ENCODE measurements at places on chromosomes 7 and 10.

DNA sequence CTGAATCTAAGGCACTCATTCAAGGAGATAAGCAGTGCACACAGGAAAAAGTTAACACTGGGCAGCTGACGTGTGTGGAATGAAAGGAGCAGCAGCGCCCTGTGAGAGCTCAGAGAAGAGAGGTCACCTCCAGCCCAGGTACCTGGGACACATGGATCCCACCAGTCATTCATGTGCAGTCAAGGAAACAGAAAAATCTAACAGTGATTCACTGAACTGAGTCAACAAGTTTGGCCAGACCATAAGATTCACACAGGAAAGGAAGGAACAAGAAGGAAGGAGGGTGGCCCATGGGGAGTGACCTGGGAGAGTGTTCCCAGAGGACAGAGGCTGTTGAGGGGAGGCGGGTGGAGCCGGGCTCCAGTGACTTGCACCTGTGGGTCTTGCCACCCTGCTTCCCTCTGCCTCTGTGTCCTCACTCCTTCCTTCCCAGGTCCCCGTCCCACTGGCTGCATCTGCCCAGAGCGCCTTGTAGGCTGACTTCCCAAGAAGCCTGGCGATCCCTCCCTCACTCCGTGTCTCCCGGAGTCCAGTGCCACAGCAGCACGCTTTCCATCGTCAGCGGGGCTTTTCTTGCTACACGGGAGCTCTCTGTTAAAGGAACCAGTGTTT lies 27.7 kb downstream of the RNF32 start:
- no peak for DNase-seq

DNA sequence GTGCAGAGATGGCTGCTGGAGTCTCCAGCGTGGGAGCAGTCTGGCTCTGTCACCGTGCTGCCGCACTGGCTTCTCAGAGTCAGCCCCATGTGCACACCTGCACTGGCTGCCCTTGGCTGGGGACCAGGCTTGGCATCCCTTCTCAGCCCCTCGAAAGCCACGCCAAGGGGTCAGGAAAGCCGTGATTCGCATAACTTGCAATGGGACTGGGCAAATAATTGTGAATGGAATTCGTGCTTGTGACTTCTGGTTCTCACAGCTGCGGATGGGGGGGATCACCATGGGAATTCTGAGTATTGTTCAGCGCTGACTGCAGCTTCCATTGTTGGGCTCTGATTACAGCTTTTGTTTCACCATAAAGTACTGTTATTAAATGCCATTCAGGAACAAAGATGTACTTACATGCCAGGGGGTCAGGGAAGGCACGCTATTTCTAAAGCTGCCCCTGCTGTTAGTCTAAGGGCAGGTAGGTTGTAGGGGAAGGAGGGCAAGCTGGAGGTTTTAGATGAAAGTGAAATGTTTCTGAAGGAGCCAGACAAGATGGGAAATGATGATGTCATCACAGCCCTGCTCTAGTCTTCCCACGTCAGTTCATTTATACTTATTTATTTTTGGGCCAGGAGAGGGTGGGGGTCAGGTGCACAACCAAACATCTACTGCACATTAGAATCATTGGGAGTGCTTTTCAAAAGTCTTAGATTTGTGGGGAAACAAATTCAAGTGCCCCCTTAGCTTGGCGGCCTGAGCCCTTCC lies 5.8 kb upstream of the PLEKHA1 start:
- no peak for DNase-seq

DNA sequence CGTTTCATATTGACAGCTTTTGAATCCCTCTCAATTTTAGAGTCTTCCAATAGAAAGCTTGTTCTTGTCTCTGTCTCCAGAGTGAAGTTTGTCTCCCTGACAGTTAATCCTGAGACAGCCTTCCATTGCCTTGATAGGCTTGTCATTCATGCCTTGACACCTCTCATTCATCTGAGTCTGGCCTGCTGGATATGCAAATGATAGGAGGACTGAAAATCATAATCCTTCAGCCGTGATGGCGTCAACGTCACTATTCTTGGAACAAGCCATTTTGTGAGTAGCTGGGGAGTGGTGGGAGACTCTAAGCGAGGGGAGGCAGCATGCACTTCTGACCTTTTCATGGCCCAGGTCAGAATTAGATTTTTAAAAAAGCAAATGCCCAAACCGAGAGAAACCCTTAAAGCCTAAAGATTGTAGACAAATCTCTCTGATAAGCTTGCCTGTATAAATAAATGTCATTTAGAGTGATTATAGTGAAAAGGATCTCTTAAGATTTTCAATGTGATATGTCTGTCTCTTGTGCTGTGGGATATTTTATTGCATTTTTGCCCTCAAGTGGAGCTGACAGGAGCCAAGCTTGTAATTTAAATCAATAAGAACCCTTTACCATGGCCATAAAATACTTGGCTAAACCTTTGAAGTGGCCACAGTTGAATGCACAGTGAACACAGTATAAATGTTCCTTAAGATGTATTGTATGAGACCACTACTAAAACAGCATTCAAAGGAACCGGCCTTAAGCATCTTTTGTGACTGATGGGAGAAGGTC lies 148.8 kb downstream of the SNX10 start:
- no peak for DNase-seq

DNA sequence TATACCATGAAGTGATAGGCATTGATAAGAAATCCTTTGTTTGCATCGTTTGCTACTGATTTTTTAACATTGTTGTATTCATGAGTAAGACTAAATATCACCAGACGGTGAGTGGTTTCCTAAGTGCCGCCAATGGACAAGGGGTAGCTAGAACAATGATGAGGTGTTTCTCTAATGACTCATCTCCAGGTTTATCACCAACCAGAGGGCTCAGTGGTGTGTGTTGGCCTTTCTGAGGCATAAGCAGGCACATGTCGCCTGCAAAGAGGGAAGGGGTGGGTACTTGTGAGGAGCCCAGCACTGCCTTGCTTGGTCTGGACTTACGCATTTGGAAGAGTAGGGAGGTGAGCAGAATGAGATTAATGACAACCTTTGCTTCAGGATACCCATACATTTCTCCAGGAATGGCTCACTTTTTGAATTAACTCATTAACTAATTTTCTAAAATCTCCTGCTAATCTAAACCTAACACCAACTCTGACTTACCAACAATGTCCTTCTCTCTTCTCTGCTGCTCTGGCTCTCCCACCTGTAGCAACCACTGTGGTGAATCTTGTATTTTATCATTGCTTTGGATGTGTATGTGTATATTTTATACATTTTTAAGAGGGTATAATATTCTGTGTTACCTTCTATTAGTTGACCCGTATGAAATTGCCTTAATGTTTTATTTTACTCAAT lies 722.6 kb downstream of the GRID1 start:
- DNase-seq, result no peak

GRCh38 chr7:67983486-67983885 lies 986.9 kb downstream of the TYW1 start:
- no peak for DNase-seq

GRCh38 chr10:132607961-132608495 lies 70.4 kb downstream of the INPP5A start:
- DNase-seq, result no peak

GRCh38 chr7:106597014-106597413 lies 63.9 kb downstream of the CCDC71L start:
- DNase-seq, result no peak

GRCh38 chr7:1512781-1513656 lies 8.8 kb upstream of the INTS1 start:
- peak; percentile 48 for DNase-seq

- no peak for DNase-seq
Measured at GRCh38 chr10:5071411-5072198, 22.6 kb upstream of the AKR1C3 start.

DNA sequence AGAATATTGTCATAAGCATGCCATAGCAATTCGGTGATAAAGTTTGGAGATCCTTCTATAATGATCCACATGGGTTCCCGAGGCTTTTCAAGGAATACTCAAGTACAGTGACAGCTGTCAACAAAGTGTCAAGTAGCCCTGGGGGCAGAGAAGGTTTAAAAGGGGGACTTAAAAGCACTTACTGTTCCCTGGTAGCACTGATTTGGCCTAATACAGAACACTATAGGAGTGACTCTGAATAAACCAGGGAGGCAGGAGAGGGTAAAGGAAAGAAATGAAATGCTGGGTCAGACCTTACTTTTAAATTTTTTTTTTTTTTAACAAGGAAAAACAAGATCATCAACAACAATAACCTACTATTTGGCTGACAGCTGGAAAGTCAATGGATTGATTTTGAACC lies 20.1 kb downstream of the CHCHD3 start:
- DNase-seq, result no peak

DNA sequence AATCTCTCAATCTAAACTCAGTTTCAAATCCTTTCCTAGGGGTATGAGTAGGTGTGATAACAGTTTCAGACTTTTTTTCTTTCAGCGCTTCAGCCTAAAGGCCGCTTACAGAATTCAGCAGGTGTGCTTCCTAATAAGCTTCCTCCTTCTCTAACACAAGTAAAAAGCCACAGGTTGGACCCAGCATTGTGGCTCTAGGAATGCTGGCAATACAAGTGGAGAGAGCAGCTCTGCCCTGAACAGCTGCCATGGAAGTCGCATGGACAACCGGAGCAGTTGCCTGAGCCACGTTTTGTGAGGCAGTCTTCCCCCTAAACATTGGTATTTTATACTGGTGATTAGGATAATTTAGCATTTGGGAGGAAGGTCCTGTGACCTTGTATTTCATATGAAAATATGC lies 83.5 kb downstream of the ST7 start:
- DNase-seq, result no peak

- DNase-seq, result no peak
Measured at GRCh38 chr10:107732045-107732444, 567.5 kb upstream of the SORCS1 start.

GRCh38 chr7:51222916-51223315 lies 93.7 kb downstream of the COBL start:
- DNase-seq, result no peak

- DNase-seq, result no peak
Measured at GRCh38 chr7:57179776-57180415, 47.7 kb upstream of the ZNF479 start.

DNA sequence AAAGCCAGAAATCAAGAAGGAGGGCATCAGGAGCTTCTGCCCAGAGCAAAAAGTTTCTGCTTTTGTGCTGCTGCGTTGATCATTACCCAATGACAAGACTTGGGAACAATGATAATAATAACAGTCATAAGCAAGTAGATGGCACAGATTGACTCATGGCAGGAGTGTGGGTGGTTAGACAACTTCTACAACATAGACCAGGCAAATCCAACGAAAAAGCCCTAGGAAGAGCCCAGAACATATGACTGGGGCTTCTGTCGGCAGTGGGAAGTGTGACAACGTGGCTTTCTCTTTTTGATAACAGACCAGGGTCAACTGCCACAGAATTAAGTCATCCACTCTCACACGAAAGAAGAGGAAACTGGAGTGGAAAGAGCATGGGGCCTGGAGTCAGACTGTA lies 85.4 kb upstream of the TRIL start:
- no peak for DNase-seq

GRCh38 chr10:69497611-69498390 lies 46.5 kb downstream of the TSPAN15 start:
- DNase-seq, result peak; percentile 10

DNA sequence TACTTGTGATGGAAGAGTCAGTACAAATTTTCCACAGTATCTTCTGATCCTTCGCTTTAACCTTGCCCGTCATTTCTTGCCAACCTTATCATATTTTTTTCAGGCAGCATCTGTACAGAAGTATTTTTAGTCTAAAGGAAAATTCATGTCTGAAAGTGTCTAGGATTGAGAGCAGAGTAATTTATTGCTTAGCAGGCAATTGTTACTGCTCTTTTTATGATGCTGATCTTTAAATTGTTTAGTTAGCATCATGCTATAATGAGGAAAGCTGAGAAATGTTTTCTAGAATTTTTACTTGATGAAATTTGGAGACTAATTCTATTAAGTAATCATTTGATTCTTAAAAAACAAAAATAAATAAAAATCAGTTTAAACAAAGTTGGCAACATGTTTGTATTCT lies 20.6 kb downstream of the KAT6B start:
- no peak for DNase-seq

GRCh38 chr10:4671451-4672145 lies 154.4 kb upstream of the AKR1E2 start:
- no peak for DNase-seq

- DNase-seq, result peak; percentile 23
Measured at GRCh38 chr7:116953906-116954838, 871 bp downstream of the ST7 start.

- no peak for DNase-seq
Measured at GRCh38 chr10:103458720-103459119, at the start of gene CALHM1. Gene CALHM1, minus strand, starts transcription at chr10:103458900. Its CDS starts 149 bp downstream, at chr10:103458751.

- no peak for DNase-seq
Measured at GRCh38 chr10:130243015-130243414, 106.8 kb downstream of the GLRX3 start.

DNA sequence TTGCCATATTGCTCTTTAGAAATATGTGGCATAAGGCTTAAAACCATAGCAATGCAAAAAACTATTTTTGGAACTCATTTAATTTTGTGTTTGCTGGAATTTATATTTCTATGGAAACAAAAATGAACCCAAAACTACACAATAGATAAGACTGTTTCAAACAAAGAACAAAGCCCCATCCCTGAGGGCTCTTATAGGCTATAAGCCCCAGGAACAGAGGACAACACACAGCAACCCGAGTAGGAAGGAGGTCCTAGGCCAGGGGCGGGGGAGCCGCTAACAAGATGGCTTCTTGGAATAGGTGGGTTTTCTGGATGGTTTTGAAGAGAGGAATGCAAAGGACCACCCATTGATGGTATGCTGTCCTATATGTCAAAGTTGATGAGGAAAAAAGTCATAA lies 8.6 kb downstream of the COL28A1 start:
- DNase-seq, result no peak

- DNase-seq, result no peak
Measured at GRCh38 chr7:15475808-15476530, 85.8 kb downstream of the AGMO start.

GRCh38 chr7:84790882-84791281 lies 396.0 kb downstream of the SEMA3D start:
- DNase-seq, result no peak

GRCh38 chr7:155456738-155457543 lies 988 bp upstream of the EN2 start:
- DNase-seq, result no peak

- DNase-seq, result no peak
Measured at GRCh38 chr7:132551886-132552285, 24.4 kb downstream of the PLXNA4 start.

- DNase-seq, result no peak
Measured at GRCh38 chr7:51123322-51124019, 193.1 kb downstream of the COBL start.

DNA sequence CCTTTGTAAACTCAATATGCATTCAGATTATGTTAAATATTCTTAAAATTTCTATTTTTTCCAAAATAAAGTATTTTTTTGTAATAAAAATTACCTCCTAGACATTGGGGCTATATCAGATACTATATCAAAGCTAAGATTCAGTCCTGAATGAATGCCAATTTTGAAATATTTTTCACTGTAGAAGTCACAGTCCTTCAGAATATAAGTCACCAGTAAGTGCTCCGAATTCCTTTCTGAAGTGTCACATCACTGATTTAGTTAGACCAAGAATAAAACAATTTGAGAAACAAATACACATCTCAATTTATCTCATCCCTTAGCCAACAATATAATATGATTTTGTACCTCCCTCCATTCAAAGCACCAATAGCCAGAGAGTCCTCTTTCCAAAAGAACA lies 33.9 kb upstream of the GSAP start:
- DNase-seq, result no peak

DNA sequence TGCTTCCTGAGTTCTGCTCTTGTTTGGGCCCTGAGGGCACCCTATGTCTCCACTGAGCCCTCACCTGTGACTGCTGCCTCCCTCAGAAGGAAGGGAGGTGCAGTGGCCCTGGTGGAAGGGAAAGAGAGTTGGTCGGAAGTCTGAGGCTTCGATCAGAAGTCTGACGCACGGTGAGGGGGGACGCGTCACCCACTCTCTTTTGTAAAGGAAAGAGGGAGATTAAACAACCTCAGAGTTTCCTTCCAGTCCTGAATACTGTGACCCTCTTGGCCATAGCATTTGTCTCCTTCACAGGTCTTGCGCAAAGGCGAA lies 31.4 kb upstream of the TRIM8 start:
- DNase-seq, result peak; percentile 62

Measured in CD4-positive, alpha-beta T cell treated with Interleukin-12 subunit alpha and Interleukin-12 subunit beta, for 1 hour (primary cell).